ENCODE measurements at places on chromosomes 12 and 14. TPM values are rescaled to one million over a fixed set of nuclear protein-coding genes. Genes with fewer than 3 reads are reported as not detected.

DNA sequence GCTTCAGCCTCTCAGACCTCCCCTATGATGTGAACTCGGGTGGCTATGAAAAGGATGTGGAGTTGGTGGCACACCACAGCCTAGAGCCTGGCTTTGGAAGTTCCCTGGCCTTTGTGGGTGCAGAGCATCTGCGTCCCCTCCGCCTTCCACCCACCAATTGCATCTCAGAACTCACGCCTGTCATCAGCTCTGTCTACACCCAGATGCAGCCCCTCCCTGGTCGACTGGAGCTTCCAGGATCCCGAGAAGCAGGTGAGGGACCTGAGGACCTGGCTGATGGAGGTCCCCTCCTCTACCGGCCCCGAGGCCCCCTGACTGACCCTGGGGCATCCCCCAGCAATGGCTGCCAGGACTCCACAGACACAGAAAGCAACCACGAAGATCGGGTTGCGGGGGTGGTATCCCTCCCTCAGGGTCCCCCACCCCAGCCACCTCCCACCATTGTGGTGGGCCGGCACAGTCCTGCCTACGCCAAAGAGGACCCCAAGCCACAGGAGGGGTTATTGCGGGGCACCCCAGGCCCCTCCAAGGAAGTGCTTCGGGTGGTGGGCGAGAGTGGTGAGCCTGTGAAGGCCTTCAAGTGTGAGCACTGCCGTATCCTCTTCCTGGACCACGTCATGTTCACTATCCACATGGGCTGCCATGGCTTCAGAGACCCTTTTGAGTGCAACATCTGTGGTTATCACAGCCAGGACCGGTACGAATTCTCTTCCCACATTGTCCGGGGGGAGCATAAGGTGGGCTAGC lies 7.0 kb upstream of the RPS26 start:
- H3K4me1 ChIP-seq = peaks cover 11% of the 10 kb centered on the region
- peaks cover 9% of the 10 kb centered on the region for H3K36me3 ChIP-seq
- H3K4me3 ChIP-seq = no peak overlapping the region
- no peak for DNase-seq
- no peak overlapping the region for H3K27ac ChIP-seq

DNA sequence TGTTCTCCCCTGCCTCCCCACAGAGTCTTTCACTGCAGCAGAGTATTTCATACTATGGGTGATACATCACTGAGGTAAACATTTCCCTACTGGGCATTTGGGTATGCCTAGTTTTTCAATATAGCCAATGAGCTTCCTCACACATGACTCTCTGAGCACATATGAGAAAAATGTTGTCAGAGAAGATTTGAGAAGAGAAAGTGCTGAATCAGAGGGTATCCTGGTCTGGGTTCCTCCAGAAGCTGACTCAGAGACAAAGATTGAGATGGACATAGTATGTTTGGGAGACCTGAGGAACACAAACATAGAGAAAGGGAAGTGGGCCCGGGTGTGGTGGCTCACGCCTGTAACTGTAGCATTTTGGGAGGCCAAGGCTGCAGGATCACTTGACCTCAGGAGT lies 12.6 kb downstream of the SLC8B1 start:
- no peak overlapping the region for H3K4me3 ChIP-seq
- H3K27me3 ChIP-seq = no peaks in the 10 kb centered on the region
- H3K27ac ChIP-seq = no peak overlapping the region
- DNase-seq = no peak

- H3K4me1 ChIP-seq = no peaks in the 10 kb centered on the region
- no peak overlapping the region for H3K4me3 ChIP-seq
- no peak overlapping the region for H3K27ac ChIP-seq
- H3K27me3 ChIP-seq = no peaks in the 10 kb centered on the region
Observed at GRCh38 chr14:49483268-49483667, 102.9 kb downstream of the RPS29 start.

The BEGAIN gene
- 0.26 TPM for polyA plus RNA-seq

The WNT5B gene
- not detected for polyA plus RNA-seq

The MANSC4 gene
- not detected for polyA plus RNA-seq

The RPS6KA5 gene
- polyA plus RNA-seq = 21.3 TPM

All from CD8-positive, alpha-beta memory T cell (primary cell).